ENCODE measurements at places on chromosomes 16 and 17. TPM values are rescaled to one million over a fixed set of nuclear protein-coding genes. Genes with fewer than 3 reads are reported as not detected.

NOTUM gene
- 11.1 TPM for total RNA-seq

DNA sequence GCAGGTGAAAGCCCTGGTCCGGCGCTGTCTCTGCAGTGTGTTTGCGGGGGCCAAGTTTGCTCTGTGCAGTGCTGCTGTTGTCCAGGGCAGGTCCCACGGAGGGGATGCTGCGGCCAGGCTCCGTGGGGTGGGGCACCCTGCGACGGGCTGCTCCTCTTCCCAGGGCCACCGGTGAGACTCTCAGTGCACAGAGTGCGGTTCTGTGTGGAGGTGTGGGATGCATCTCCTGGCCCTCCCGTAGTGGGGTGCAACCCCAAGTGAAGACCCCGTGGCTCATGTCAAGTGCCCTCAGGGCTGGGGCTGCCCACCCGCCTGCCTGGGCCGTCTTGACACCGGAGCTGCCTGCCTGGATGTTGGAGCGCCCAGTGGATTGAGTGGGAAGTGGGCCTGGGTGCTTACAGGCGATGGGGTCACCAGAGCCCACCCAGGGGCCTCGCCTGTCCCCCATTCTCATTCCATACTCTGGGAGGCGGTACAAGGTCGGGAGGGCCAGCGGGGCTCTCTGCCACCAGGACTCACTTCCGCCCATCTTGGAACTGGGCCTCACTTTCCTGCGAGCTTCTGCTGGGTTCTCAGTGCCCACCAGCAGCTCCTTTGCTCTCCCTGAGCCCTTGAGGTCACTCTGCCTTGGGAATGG lies 119.9 kb downstream of the BANP start:
- DNase-seq = no peak

VMP1 gene
- 277 TPM for total RNA-seq

DNA sequence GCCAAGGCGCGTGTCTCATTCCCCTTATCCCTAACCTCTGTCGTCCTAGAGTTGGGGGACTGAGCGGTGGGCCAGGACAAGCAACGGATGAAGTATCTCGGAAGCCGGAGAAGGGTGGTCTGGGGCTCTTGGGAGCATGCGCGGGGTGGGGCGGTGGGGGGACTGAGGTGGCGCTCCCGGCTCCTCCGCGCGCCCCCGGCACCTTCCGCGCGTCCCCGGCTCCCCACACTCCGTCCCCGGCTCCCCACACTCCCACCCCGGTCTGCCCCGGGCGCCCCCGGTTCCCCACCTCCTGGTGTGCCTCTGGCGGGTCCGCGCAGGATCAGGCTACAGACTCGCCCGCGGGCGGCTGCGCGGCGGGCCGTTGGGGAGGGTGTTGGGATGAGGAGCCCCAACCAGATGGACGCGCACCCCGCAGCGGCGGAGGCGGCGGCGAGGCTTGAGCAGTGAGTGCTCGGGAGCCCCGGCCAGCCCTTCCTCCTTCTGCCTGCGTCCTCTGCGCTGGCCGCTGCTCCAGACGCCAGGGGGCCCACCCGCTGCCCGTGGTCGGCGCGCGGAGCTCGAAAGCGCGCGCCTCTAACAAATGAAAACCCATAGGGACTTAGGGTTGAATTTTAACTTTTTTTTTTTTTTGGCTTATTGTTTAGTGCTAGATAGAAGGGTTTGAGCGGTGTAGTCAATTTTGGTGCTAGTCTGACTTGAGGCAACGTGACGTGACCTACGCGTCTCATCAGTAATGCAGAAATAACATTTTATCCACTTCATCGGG lies 5.6 kb upstream of the CRYM start:
- DNase-seq = peak; percentile 37

DOC2A gene
- 4.5 TPM for total RNA-seq

- no peak for DNase-seq
Observed at GRCh38 chr16:64305663-64306062, 816.2 kb downstream of the CDH11 start.

- DNase-seq = no peak
Observed at GRCh38 chr17:41212524-41213169, 13.8 kb upstream of the KRTAP9-2 start.

DNA sequence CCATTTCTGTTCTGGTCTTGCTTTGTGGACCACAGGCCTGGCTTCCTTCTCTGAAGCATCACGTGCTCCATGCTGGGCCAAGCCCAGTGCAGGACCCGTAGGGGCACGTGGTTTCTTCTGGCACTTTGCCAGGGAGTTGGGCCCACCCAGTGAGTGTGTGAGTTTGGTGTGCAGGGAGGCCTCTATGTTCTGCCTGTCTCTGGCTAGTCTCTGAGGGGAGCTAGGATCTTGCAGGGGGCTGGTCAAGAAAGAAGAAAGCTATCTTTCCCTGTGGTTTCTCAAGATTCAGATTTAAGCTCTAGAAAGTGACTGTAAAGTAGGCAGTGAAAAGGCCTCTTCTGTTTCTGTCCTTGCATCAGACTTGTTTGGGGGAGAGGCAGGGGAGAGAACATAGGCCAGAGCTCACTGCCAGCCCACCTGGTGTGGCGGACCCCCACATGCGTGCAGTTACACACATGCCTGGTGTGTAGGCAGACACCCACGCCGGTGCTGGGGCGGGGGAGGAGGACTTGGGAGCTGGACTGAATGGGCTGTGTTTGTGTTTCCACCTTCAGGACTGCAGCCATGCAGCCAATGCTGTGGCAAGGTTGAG lies 11.8 kb downstream of the LASP1 start:
- DNase-seq = no peak

Data from Caco-2 (cell line).